ENCODE measurements at places on chromosomes 3 and 15.

GRCh38 chr15:73318463-73319351 is 50.1 kb downstream of the HCN4 start:
- no peak overlapping the region for H3K27ac ChIP-seq
- no peaks in the 10 kb centered on the region for H3K36me3 ChIP-seq
- H3K4me3 ChIP-seq, result no peak overlapping the region
- H3K27me3 ChIP-seq, result no peaks in the 10 kb centered on the region

- no peaks in the 10 kb centered on the region for H3K27me3 ChIP-seq
- H3K27ac ChIP-seq, result no peak overlapping the region
- no peak for DNase-seq
- H3K4me3 ChIP-seq, result no peak overlapping the region
- no peaks in the 10 kb centered on the region for H3K4me1 ChIP-seq
- H3K36me3 ChIP-seq, result no peaks in the 10 kb centered on the region
Observed at GRCh38 chr3:167521006-167521355, 47.1 kb upstream of the SERPINI2 start.

- DNase-seq, result no peak
- no peaks in the 10 kb centered on the region for H3K36me3 ChIP-seq
- H3K4me3 ChIP-seq, result no peak overlapping the region
- no peaks in the 10 kb centered on the region for H3K27me3 ChIP-seq
- H3K27ac ChIP-seq, result no peak overlapping the region
- H3K4me1 ChIP-seq, result no peaks in the 10 kb centered on the region
Observed at GRCh38 chr3:72185549-72186399, 400.8 kb upstream of the PROK2 start.

DNA sequence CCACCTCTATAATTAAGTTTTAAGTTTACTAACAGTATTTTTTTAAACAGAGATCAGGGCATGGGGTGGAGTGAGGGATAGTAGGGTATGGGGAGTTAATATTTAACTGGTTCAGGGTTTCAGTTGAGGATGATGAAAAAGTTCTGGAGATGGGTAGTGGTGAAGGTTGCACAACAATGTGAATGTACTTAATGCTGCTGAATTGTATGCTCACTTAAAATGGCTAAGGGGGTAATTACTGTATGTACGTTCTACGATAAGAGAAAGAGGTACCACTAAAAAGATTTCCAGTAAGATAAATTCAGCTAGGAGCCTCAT is 101.4 kb downstream of the TNIK start:
- no peaks in the 10 kb centered on the region for H3K27me3 ChIP-seq
- H3K27ac ChIP-seq, result no peak overlapping the region
- peaks cover 3% of the 10 kb centered on the region for H3K4me1 ChIP-seq
- H3K4me3 ChIP-seq, result no peak overlapping the region

DNA sequence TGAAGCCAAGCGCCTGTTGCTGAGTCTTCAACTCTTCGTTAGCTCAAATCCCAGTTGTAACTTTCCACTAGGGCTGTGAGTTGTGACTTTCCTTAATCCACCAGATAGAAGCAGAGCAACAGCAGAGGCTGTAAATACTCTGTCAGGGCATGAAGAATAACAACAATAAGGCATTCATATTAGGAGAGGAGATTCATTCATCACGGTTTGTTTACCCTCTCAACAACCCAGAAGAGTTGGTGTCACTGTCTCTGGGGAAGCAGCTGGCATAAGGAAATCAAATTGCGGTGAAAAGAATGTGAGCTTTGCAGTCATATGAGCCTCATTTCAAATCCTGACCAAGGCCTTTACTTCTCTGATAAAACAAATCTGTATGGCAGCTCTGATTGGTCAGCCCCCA is 184.8 kb downstream of the SHQ1 start:
- no peak overlapping the region for H3K27ac ChIP-seq
- no peaks in the 10 kb centered on the region for H3K4me1 ChIP-seq
- DNase-seq, result peak; percentile 28
- H3K27me3 ChIP-seq, result no peaks in the 10 kb centered on the region
- no peaks in the 10 kb centered on the region for H3K36me3 ChIP-seq
- no peak overlapping the region for H3K4me3 ChIP-seq

DNA sequence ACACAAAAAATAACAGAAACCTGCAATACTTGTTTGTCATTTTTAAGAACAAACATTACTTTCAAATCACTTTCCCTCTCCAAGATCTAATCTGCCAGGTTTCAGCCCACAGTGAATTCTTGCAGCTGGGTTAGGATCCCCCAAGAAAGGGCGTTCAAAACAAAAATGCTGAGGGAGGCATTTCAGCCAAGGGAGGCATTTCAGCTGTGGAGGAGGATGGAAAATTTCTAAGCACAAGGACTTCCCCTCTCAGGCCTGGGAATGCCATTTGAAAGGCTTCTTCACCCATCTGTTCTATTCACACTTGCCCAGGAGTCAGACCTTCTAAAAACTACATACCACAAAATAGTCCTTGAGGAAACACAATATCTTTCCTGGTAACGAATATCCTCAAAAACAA is 69.1 kb downstream of the P3H2 start:
- H3K4me3 ChIP-seq, result no peak overlapping the region
- DNase-seq, result no peak
- no peaks in the 10 kb centered on the region for H3K27me3 ChIP-seq
- H3K36me3 ChIP-seq, result no peaks in the 10 kb centered on the region
- H3K4me1 ChIP-seq, result no peaks in the 10 kb centered on the region

DNA sequence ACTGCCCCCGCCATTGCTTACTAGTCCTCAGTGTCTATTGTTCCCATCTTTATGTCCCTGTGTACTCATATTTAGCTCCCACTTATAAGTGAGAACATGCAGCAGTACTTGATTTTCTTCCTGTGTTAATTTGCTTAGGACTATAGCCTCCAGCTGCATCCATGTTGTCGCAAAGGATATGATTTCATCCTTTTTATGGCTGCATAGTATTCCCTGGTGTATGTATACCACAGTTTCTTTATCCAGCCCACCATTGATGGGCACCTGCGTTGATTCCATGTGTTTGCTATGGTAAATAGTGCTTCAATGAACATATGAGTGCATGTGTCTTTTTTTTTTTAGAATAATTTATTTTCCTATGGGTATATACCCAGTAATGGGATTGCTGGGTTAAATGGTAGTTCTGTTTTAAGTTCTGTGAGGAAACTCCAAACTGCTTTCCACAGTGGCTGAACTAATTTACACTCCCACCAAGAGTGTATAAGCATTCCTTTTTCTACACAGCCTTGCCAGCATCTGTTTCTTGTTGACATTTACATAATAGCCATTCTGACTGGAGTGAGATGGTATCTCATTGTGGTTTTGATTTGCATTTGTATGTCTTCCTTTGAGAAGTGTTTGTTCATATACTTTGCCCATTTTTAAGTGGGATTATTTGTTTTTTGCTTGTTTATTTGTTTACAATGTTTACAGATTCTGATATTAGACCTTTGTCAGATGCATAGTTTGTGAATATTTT is 53.7 kb downstream of the GALK2 start:
- H3K4me1 ChIP-seq, result no peaks in the 10 kb centered on the region
- H3K4me3 ChIP-seq, result no peak overlapping the region
- no peaks in the 10 kb centered on the region for H3K27me3 ChIP-seq
- no peak for DNase-seq

GRCh38 chr15:65914386-65914785 is 45.1 kb downstream of the RAB11A start:
- H3K27ac ChIP-seq, result no peak overlapping the region
- H3K4me3 ChIP-seq, result no peak overlapping the region

GRCh38 chr3:535566-536416 is 339.2 kb downstream of the CHL1 start:
- no peak overlapping the region for H3K27ac ChIP-seq
- H3K4me1 ChIP-seq, result no peaks in the 10 kb centered on the region
- H3K36me3 ChIP-seq, result no peaks in the 10 kb centered on the region
- peak overlapping the region; percentile 74 for H3K4me3 ChIP-seq
- no peaks in the 10 kb centered on the region for H3K27me3 ChIP-seq

- no peak overlapping the region for H3K4me3 ChIP-seq
- H3K27ac ChIP-seq, result no peak overlapping the region
- no peaks in the 10 kb centered on the region for H3K27me3 ChIP-seq
- DNase-seq, result no peak
- H3K4me1 ChIP-seq, result no peaks in the 10 kb centered on the region
- H3K36me3 ChIP-seq, result no peaks in the 10 kb centered on the region
Observed at GRCh38 chr3:86519819-86520218, 471.1 kb downstream of the VGLL3 start.

- H3K36me3 ChIP-seq, result no peaks in the 10 kb centered on the region
- DNase-seq, result no peak
- no peak overlapping the region for H3K27ac ChIP-seq
- peaks cover 3% of the 10 kb centered on the region for H3K4me1 ChIP-seq
Observed at GRCh38 chr3:47515100-47515499, 1.6 kb upstream of the ELP6 start.

DNA sequence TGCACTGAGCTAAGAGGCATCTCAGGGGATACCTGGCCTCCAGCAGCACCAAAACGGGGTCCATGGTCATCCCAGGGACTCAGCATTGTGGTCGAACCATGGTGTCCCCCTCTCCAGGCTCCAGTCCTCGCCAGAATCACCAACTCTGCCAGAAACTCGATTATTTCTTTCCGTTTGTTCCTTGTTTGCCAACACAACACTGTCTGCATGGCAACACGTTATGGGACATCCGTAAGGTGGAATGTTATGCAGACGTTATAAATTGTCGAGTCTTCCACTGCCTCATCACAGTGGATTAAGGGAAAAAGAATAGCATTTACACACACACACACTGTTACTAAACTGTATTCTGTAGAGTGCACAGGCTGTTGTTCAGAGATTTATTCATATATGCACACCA is 52.5 kb upstream of the RPL32 start:
- H3K4me1 ChIP-seq, result no peaks in the 10 kb centered on the region
- H3K27ac ChIP-seq, result no peak overlapping the region
- H3K27me3 ChIP-seq, result peaks cover 2% of the 10 kb centered on the region
- no peaks in the 10 kb centered on the region for H3K36me3 ChIP-seq

DNA sequence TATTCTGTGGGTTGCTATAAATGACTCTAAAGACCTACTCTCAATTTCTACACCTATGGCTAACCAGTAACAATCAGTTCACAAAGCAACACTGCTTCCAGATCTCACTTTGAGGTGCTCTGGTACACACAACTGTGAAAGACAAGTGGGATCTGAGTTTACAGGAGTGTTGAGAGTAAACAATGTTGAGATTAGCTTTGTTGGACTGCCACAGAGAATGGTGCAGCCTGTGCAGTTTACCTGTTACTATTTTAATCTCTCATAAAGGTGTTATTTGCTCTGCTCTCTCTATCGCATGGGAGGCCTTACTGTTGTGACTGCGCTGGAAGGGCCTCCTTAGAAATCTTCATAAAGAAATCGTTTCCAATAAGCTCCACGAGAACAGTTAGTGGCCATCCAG is 112.0 kb downstream of the SOX2 start:
- H3K27me3 ChIP-seq, result no peaks in the 10 kb centered on the region
- H3K27ac ChIP-seq, result no peak overlapping the region
- no peaks in the 10 kb centered on the region for H3K36me3 ChIP-seq
- DNase-seq, result no peak
- H3K4me1 ChIP-seq, result no peaks in the 10 kb centered on the region

- H3K27ac ChIP-seq, result no peak overlapping the region
- H3K4me1 ChIP-seq, result no peaks in the 10 kb centered on the region
- no peak for DNase-seq
- H3K4me3 ChIP-seq, result no peak overlapping the region
Observed at GRCh38 chr3:115415246-115415996, 207.9 kb upstream of the GAP43 start.

GRCh38 chr3:19216669-19217337 is 68.5 kb downstream of the KCNH8 start:
- peaks cover 6% of the 10 kb centered on the region for H3K4me1 ChIP-seq
- no peaks in the 10 kb centered on the region for H3K27me3 ChIP-seq
- H3K36me3 ChIP-seq, result no peaks in the 10 kb centered on the region
- no peak overlapping the region for H3K4me3 ChIP-seq
